Liver (tissue), 10 donors: ENCODE measurements at places on chromosomes 2 and 18.

- DNase-seq = no peak
These were observed 793.0 kb upstream of the ACVR2A start for GRCh38 chr2:147051814-147052213.

DNA sequence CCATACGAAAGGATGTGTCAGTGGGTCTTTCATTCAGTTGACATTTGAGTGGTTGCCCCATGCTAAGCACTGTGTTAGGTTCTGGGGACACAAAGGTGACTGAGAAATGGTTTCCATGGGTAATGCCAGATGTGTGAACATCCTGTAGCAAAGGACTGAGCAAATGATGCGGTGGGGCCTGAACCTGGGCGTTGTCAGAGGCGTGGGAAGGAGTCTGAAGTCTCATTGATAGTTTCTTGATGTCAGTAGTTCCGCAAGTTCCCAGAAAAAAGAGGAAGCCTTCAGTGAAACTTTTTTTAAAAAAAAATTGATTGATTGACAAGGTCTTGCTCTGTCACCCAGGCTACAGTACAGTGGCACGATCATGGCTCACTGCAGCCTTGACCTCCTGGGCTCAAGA lies 56.9 kb downstream of the LIMS1 start:
- no peak for DNase-seq

DNA sequence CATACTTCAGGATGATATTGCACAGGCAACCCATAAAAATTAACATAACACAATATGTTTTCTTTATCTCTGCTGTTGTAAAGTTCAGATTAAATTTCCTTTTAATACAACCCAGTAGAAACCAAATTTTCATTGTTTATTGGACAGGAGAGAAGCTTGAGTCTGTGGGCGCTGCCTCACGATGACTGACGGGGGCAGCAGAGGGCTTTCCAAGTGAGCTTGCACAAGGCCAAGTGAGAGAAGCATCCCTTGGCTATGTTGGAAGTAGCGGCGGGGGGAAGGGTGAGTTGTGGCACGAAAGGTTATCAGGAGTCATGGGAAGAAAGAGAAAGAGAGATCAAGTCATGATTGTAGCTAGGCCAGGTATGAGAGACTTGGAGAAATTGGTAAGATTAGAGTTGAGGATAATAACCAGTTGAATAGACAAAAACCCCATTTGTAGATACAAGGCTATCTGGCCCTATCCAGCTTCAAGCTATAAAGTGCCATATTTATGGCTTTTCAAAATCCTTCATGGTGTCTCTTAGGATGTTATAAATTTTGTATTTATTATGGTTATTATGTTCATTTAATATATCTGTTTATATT lies 413.7 kb upstream of the FAM98A start:
- peak; percentile 34 for DNase-seq

GRCh38 chr2:207813942-207814341 lies 44.2 kb upstream of the FZD5 start:
- DNase-seq = no peak

DNA sequence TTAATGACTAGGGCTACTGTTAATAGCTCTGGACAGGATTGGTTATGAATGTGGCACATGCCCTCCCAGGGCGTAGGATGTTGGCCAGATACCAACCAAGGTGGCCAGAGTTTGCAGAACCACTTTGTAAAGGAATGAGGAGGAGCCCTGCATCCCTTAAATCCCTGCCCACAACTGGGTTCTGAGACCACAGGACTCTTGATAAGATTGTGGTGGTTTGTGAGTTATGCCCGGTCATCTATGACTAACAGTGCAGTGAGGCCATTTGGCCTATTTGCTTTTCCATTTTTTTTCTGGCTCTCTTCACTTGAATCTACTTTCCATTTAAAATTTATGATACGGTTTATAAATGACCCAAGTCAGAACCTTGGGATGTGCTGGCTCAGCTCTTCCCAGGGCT lies 294.5 kb downstream of the PRKCE start:
- DNase-seq = no peak

DNA sequence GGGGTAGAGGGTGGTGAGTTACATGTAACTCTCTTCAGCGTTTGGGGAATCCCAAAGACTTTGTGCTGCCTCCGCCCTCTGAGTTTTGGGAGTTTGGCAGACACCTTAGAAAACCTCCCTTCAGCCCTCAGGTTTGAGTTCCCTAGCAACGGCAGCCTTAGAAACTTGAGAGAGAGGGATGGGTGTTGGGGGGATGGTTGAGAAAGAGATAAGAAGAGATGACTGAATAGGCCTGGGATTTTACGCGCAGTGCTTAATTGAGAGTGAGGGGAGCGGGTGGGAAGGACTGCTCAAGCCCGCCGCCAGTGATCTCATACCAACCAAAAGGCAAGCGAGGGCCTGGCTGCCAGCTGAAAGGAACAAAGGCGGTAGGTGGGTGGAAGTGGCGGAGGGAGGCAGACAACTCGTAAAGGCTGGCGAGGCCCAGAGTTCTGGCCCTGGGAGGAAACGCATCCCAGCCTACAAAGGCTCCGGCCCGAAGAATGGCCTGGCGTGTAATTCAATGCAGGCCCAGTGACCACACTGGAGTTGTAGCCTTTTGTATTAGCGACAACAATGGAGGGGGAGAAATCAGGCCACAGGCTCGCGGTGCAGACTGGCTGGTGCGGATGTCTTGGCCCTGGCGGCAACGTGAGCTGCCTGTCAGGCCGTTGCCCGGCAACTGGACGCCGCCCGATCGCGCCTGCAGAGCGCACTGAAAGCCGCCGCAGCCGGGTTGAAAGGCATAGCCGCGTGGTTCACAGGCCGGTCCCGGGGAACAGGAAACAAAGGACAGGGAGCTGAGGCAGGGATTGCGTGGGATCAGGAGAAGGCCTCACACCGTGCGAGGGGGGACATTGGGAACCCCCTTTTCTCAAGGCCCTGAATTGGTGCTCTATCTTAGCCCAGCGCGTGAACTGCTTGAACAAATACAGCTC lies 39.9 kb upstream of the DARS1 start:
- DNase-seq = peak; percentile 55

DNA sequence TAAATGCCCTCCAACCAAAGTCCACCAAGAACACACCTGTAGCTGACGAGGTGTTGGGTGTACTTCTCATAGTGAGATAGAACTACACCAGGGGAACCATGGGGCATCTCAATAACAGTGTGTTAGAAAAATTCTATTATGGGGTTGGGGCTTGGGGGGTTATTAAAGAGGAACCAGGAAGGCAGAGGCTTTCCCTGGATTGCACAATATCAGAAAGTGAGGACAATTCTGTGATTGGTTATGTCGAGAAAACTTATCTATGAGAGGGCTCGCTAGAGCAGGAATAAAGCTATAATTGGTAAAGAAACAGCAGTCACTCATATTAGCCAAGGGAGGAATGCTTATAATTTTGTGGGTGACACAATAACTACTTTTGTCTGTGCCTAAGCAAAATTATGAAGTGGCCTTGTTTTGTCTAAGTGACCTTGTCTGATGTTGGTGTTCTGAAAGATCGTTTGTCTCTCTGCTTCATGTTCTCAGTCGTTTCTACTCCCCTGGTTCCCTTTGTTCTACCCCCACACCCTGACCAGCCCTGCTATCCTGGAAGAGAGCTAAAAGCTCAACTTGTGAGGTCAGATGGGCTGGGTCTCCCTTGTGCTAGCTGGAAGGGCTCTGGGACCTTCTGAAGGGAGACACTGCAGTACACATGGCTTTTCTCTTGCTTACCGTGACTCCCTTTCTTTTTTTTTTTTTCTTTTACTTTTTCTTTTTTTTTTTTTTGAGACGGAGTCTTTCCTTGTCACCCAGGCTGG lies 21.6 kb upstream of the INO80C start:
- no peak for DNase-seq

- peak; percentile 89 for DNase-seq
These were observed at the start of gene TRIP12 for GRCh38 chr2:229921892-229922448. TSS of gene TRIP12 (minus strand) at chr2:229922009. CDS start at chr2:229880079, 41,930 bp downstream.

DNA sequence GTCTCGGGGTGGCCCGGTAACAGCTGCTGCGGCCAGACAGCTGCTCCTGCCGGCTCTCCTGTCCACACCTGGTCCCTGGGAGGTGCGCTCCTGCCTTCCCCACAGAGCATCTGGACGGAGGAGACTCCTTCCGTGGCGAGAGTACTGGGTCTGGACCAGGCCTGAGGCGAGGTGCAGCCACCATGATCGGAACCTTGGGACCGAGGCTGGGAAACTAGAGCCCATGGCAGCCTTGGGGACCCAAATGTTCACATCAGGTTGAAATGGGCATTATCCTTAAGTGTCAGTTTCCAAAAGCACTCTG lies 628 bp downstream of the GIGYF2 start:
- DNase-seq = no peak

GRCh38 chr18:9661564-9661963 lies 46.5 kb upstream of the RAB31 start:
- DNase-seq = no peak

DNA sequence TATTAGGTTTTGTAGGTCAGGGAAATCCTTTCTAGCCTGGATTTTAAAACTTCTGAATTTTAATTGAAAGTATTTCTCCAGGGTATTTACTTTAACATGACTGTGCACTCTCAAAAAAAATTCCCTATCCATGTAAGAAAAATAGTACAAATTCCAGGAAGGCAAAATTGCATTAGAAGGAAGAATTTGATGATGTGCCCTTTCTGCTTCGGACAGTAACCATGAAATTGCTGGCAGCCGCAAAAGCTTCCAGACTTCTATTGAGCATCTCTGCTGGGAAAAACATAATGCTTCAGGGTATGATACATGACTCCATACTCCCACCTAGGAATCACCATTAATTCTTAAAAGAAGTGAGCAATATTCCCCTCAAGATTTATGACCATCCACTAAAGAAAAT lies 17.2 kb upstream of the KLF7 start:
- DNase-seq = no peak

- DNase-seq = no peak
These were observed 19.2 kb upstream of the EML6 start for GRCh38 chr2:54704238-54704637.

GRCh38 chr2:40204268-40204667 lies 247.6 kb downstream of the SLC8A1 start:
- no peak for DNase-seq

GRCh38 chr18:39025531-39025930 lies 1459.9 kb upstream of the CELF4 start:
- no peak for DNase-seq

GRCh38 chr2:82317012-82317411 lies 2012.5 kb upstream of the LRRTM1 start:
- no peak for DNase-seq

DNA sequence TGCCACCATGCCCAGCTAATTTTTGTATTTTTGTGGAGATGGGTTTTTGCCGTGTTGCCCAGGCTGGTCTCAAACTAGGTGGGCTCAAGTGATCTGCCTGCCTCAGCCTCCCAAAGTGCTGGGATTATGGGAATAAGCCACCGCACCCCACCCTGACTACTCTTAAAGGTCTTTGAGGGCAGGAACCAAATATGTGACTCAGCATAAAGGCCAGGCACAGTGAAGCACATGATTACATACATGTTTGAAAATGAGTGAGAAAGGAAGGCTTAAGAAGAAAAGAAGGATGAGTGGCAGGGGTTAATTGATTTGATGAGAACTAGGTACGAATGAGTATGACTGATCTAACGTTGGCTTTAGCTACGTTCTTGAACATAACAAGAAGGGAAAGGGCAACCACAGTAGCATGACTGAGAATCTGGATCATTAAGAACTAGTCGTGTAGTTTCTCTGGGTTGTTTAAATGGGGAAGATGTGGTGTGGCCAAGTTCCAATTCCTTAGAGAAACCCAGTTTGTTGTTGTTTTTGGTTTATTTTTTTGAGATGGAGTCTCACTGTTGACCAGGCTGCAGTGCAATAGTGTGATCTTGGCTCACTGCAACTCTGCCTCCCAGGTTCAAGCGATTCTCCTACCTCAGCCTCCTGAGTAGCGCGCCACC lies 6.8 kb downstream of the RESP18 start:
- DNase-seq = no peak

- DNase-seq = peak; percentile 40
These were observed 4.8 kb upstream of the ONECUT2 start for GRCh38 chr18:57430079-57431001.

DNA sequence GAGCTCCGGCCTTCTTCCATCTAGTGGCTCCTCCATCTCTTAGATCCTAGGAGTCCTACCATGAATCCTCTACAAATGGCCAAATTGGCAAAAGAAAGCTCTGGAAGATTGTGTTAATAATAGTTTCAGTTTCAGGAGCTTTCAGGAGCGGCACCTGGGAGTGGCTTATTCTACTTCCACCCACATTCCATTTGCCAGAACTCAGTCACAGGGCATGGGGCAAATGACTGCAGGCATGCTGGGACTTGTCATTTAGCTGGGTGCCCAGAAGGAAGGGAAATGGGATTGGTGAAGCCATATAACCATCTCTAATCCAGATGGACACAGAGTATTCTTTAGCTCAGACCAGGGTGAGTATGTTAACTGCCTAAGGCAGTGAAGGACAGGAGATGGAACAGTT lies 3.6 kb upstream of the LRATD1 start:
- DNase-seq = no peak

GRCh38 chr2:218218268-218219185 lies 1.5 kb downstream of the ARPC2 start:
- DNase-seq = no peak

DNA sequence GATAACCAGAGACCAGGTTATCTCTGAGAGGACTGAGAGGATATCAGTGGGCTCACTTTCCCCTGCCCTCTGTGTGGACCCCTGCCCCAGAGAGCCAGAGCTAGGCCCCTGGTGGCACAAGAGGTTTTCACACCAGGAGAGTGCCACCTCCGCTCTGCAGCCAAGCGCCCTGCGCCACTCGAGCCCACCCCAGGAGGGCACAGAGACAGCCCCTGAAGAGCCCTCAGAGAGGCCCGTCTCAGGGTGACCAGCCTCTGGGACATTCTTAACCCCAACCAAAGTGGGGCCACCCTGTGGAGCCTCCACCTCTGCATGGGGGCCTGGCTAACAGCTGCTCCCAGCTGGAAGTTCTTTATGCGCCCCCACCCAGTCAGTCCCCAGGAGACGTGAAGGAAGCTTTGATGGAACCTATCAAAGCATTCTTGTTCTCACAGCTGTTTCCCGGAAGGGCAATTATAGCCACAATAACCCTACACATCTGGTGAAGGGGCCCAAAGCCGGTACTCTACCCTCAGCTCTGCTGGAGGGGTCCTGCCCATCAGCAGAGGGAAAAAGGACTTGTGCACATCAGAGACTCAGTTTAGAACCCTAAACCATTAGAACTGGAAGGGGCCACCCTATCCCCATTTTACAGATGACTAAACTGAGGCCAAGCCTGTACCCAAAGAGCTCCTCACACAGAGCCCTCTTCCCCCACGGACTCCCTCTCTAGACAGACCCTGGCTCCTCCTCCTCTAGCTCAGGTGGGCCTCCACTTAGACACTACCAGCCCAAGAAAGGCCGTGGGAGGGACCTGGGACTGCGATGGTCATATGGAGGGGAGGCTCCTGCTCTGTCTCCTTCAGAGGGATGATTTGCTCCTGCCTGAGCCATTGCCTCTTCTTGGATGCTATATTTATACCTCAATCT lies 101.1 kb downstream of the ZFP36L2 start:
- DNase-seq = no peak

DNA sequence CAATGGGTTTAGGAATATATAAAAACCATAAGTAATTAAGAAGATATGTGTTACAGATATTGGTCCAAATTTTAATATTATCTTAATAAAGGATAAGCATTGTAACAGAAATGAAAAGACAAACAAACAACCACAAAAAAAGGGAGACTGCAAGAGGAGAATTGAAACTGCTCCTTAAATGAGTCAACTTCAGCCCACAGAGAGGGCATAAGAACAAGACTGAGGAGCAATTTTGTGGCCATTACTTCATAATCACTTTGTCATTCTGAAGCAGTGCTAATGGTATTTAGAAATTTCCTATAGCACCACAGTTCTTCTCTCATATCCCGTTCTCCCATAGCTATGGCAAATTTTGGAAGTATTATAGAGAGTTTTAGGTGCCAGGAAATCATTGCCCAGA lies 193.2 kb upstream of the HNMT start:
- no peak for DNase-seq
